Hematopoietic multipotent progenitor cell (in vitro differentiated cells): ENCODE measurements at places on chromosomes 2 and 18.

DNA sequence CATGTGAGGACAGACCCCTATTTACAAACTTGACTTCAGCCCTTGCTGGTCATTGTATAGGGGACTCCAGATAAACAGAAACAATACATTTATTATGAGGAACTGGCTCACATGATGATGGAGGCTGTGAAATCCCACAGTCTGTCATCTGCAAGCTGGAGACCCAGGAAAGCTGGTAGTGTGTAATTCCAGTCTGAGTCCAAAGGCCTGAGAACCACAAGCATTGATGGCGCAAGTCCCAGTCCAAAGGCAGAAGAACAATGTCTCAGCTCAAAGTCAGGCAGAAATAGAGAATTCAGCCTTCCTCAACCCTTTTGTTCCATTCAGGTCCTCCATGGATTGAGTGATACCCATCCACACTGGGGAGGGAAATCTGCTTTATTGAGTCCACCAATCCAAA, 28.1 kb upstream of the SPP2 start:
- DNase-seq, result no peak

DNA sequence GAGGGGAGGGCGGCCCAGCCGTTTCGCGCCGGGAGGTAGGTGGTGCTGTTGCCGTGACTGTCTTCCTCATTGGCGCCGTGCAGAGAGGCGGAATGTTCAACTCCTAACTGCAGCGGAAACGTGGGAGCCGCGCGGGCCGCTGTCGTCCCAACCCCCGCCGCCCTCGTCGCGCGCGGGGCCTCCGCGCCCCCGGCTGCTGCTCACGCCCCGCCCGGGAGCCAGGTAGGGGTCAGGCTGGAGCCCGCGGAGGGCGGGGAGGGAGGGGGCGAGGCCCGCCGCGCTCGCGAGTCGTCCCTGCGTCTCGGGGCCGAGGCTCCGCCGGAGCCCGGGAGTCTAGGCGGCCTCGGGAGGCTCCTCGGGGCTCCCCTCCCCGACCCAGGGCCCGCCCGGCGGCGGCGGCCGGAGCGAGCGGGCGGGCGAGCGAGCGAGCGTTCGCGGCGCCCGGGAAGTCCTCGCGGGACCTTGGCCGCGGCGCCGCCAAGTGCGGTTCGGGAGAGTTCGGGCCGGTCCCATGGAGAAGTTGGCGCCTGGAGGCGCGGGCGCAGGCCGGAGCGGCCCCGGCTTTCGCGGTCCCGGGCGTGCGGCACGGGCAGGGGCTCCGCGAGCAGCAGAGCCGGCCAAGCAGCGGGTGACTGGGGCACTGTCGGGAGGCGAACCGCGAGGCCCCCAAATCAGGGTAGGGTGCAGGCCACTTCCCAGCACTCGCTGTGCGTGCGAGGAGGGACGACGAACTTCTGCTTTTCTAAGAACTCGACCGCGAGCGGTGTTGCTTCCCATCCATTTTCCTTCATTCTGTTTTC, at the start of gene MAP3K20:
Gene MAP3K20, plus strand, starts transcription at position 66 of the 800 bp plus-strand sequence. CDS start 15,186 bp downstream, outside the sequence.
- DNase-seq, result peak; percentile 84

DNA sequence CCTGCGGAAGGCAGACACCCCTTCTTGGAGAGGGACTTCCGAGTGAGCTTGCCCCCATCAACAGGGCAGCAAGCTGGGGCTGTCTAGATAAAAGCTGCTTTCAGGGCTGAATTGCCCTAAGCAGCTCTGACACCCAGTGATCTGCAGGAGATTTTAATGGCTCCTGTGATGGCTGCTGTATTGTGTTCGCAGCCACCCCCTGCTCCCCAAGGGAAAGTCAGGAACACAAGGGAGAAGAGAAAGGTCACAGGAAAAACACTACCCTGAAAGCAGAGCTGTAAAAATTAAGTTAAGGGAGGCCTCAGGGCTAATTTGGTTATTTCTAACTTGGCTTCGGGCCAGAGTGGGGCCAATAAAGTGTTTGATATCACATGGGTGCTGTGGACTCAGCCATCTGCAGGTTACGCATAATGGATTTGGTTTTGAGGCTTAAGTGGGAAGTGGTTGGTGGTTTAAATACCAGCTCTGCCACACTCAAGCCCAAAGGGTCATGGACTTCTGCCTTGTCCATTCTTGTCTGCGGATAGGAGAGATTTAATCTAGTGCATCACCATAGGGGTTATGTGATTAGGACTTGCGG, 147.6 kb downstream of the CLIP4 start:
- DNase-seq, result no peak

- DNase-seq, result no peak
Measured at GRCh38 chr2:127588241-127588640, 52.8 kb downstream of the MYO7B start.

GRCh38 chr2:232030229-232030628, 68.7 kb downstream of the DIS3L2 start:
- DNase-seq, result no peak

GRCh38 chr2:75655861-75656260, 9.3 kb downstream of the MRPL19 start:
- peak; percentile 35 for DNase-seq

GRCh38 chr2:123826729-123827271, 198.3 kb upstream of the CNTNAP5 start:
- DNase-seq, result no peak

GRCh38 chr2:201830666-201831065, 24.3 kb downstream of the CDK15 start:
- DNase-seq, result no peak

DNA sequence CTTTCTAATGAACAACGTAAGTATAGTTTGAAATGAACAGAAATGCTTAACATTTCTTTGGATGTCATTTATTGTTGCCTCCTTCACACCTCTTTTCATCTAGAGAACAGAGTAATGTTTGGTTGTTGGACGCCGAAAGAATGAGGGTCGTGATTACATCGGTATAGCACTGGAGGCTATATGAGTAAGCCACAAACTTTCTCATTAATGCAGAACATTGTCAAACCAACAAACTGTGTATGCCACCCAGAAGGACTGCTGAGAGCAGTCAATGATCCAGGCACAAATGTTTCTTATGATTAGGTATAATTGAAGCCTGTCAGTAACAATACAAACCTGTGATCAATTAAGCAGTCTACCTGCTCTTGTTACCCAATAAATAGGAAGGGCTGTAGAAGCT, 1494.7 kb upstream of the NXPH2 start:
- no peak for DNase-seq

- DNase-seq, result no peak
Measured at GRCh38 chr2:196486146-196486545, 153.4 kb upstream of the CCDC150 start.

DNA sequence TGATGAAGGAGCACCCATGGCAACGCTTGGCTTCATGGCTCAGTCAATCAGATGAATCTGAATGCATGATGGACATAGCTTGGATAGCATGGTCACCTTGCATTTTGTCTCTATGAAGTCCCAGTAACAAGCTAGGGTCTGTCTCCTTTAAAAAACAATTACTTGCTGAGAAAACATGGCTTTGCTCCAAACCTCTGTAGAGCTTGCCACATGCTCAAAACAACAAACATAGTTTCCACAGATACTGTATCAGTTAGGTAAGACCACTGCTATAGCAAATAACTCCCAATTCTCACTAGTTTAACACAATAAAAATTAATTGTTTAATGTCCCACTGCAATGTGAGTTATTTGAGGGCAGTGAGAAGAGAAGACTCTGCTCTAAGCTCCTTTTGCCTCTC, 401.0 kb downstream of the IRS1 start:
- no peak for DNase-seq

- no peak for DNase-seq
Measured at GRCh38 chr2:212384027-212384426, 154.6 kb downstream of the ERBB4 start.

DNA sequence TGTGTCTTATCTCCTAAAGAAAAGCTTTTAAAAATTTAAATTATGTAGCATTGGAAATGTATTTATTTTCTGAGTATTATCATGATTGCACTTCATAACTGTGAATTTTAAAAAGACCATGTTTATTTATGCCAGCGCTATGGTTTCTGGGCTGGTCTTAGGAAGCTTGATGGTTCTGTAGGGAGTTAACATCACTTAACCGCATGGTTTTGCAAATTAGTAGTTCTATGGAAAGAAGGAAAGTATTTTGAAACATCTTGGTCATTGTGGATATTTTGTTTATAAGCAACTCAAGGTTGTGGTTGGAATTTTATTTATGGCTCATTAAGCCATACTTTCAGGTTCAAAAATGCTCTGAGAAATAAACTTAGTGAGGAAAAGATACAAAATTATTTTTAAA, 549.4 kb downstream of the STK39 start:
- DNase-seq, result no peak

DNA sequence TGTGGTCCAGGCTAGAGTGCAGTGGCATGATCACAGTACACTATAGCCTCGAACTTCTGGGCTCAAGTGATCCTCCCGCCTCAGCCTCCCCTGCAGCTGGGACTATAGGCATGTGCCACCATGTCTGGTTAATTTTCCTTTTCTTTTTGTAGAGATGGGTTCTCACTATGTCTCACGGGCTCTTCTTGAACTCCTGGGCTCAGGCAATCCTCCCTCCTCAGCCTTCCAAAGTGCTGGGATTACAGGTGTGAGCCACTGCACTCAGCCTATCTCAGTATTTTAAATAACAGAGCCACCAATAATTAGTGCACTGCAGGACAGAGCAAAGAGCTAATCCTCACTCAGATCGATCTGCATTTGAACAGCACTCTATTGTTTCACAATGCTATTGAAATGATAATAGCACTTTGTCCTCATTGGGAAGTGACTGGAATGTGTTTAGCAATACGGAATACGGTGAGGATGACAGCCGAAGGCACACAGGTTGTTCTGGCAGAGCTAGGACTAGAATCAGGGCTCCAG, 335.9 kb downstream of the DLGAP1 start:
- no peak for DNase-seq

DNA sequence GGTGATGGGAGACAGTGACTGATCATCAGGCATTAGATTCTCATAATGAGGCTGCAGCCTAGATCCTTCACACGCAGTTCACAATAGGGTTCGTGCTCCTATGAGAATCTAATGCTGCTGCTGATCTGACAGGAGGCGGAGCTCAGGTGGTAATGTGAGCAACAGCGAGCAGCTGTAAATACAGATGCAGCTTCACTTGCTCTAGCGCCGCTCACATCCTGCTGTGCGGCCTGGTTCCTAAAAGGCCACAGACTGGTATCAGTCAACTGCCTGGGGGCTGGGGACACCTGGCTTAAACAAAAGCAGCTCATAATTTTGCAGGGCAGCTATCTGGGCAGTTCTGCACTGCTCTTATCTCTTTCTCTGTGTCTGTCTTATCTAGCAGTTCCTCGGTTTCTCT, 20.4 kb upstream of the CD226 start:
- DNase-seq, result no peak

- DNase-seq, result no peak
Measured at GRCh38 chr2:30655660-30656059, 151.6 kb downstream of the CAPN13 start.

DNA sequence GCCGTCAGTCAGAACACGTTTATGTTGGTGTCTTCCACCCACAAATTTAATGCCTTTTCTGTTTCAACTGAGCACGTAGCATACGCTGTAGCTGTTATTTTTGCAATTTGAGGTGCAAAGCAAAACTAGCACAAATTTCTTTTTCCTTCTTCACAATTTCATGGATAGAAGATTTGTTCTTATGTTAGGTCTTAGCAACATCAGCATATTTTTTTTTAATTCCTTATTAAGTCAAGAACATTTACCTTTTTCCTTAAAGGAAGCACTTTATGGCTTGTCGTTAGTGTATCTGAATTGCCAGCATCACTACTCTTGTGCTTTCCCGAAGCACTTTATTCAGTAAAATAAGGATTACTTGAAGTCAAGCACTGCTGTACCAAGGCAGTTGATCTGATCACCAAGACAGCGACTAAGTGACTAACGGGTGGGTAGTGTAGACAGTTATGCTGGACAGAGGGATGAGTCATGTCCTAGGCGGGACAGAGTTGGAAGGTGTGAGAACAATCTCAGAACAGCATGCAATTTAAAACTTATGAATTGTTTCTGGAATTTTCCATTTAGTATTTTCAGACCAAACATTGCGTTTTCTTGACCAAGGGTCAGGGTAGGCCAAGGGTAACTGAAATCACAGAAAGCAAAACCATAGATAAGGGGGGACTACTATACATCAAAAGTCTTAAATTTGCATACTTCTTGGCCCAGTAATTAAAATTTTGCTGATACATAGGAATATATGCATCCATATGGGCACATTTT, 13.3 kb downstream of the BABAM2 start:
- DNase-seq, result no peak

GRCh38 chr2:3189076-3189591, 188.5 kb downstream of the EIPR1 start:
- DNase-seq, result no peak

- no peak for DNase-seq
Measured at GRCh38 chr2:39834426-39834825, 55.4 kb upstream of the THUMPD2 start.

DNA sequence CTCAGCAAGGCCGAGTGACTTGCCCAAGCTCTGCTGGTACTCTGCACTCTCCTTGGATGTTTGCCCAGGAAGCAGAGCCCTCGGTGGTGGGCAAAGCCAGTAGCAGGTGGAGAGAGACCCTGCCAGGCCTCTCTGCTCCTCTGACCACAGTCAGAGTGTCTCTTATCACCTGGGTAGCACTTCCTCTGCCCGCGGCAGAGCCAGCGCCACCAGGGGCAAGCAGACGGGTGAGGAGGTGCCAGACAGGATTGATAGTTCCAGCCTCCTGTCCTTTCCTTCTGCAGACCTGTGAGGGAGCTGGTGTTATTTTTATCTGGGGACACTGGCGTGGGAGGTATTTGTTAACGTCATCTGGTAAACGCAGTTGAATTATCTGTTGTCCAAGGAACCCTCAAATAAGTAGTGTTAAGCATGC, 152.9 kb downstream of the SMAD7 start:
- DNase-seq, result no peak

GRCh38 chr18:3079653-3080052, 66.7 kb upstream of the LPIN2 start:
- no peak for DNase-seq

DNA sequence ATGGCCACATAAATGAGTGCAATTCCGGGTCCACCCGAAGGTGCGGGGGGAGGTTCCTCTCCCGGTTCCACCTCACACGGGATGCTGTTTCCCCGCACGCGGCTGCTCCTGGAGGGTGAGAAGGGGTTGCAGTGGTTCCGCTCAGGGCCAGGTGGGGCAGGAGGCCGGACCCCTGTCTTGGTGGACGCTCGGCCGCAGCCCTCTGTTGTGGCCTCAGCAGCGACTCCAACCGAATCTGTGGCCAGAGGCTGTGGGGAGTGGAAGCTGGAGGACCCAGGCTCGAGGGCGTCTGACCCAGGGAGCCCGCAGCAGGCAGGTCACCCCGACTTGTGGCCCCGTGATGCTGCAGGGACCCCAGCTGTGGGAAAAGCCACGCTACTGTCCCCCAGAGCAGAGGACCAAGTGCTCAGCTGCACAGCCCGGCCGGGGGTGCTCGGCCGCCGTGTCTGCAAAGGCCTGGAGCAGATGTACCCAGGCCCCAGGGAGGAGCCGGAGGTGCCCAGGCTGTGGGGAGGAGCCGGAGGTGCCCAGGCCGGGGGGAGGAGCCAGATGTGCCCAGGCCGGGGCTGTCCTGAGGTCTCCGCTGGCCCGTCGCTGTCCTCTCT, 83.9 kb downstream of the RTP5 start:
- DNase-seq, result no peak

GRCh38 chr2:120995656-120996190, 260.1 kb downstream of the GLI2 start:
- no peak for DNase-seq

- no peak for DNase-seq
Measured at GRCh38 chr18:48750485-48751175, 200.1 kb downstream of the SMAD7 start.
